ENCODE measurements at places on chromosomes 16 and 17.

DNA sequence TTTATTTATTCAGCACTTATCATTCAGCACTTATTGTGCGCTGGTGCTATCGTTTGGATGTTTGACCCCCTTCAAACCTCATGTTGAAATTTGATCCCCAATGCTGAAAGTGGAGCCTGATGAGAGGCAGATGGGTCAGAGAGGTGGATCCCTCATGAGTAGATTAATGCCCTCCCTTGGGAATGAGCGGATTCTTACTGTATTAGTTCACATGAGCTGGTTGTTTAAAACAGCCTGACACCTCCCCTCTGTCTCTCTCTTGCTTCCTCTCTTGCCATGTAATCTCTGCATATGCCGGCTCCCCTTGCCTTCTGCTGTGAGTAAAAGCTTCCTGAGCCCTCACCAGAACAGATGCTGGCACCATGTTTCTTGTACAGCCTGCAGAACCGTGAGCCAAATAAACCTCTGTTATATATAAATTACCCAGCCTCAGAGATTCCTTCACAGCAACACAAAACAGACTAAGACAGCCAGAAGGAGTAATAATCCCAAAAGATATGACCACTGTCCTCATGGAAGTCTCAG lies 111.1 kb downstream of the CACNG3 start:
- no peak for DNase-seq

DNA sequence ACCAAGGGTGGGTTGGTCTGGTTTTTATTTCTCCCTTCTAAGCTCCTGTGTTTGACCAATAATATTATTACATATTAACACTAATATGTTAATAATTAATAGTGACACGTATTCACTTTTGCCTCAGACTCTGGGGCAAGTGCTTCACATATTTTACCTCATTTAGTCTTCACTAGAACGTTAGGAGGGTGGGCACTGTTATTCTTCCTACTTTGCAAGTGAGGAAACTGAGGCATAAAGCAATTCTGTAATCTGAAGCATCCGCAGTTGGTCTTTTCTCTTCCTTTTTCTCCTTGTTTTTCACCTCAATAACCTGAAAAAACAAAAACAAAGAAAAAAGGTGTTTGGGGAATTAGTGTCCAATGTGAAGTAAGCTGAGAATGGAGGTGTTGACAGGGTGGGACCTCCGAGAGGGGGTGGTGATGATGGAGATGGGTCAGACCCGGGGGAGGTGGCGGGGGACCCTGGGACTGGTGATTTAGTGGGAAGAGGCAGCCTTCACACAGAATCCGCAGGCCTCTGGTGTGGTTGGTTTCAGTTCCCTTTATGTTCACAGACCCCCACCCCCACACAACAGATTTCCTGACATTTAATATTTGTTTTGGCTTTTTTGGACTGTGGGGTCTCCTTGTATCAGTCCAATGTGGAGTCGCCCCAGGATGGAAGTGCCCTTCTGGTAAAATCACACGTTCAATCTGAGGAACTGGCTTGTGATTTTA lies 3.7 kb downstream of the CDH1 start:
- DNase-seq = no peak

GRCh38 chr16:81514041-81514559 lies 69.5 kb downstream of the CMIP start:
- peak; percentile 52 for DNase-seq

GRCh38 chr16:50591800-50592771 lies 43.9 kb downstream of the NKD1 start:
- no peak for DNase-seq

DNA sequence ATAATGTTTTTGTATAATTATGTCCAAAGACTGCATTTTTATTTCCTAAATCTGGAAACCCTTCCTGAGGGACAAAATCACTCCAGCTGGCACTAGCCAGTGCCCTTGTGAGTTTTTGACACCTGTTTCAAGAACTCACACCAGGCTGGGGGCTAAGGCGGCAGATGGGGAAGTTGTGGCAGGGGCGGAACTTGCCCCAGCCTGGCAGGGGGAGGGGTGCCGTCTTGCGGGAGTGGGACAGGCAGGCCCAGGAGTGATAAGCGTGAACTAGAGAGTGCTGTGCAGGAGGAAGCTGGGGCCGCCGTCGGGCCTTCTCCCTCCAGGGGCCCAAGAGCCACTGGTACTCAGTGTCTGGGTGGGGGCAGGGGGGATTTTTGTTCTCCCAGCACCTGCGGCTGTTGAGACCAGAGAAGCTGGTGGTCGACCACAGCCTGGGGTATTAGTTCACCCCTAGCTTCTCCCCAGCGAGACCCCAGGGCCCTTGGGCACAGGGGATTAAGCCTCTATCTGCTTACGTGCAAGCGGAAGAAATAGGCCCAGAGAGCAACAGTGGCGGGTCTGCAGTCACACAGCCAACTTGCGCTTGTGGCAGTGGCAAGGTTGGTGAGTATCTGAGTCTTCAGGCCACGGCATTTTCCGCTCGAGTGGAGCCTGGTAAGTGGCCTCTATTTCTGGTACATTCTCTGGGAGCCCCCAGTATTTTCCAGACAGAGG lies 40.2 kb upstream of the PLCG2 start:
- DNase-seq = peak; percentile 50

GRCh38 chr16:67814567-67814966 lies 7.9 kb downstream of the TSNAXIP1 start:
- DNase-seq = no peak
